ENCODE measurements at places on chromosomes 6 and 20. TPM values are rescaled to one million over a fixed set of nuclear protein-coding genes. Genes with fewer than 3 reads are reported as not detected.

DNA sequence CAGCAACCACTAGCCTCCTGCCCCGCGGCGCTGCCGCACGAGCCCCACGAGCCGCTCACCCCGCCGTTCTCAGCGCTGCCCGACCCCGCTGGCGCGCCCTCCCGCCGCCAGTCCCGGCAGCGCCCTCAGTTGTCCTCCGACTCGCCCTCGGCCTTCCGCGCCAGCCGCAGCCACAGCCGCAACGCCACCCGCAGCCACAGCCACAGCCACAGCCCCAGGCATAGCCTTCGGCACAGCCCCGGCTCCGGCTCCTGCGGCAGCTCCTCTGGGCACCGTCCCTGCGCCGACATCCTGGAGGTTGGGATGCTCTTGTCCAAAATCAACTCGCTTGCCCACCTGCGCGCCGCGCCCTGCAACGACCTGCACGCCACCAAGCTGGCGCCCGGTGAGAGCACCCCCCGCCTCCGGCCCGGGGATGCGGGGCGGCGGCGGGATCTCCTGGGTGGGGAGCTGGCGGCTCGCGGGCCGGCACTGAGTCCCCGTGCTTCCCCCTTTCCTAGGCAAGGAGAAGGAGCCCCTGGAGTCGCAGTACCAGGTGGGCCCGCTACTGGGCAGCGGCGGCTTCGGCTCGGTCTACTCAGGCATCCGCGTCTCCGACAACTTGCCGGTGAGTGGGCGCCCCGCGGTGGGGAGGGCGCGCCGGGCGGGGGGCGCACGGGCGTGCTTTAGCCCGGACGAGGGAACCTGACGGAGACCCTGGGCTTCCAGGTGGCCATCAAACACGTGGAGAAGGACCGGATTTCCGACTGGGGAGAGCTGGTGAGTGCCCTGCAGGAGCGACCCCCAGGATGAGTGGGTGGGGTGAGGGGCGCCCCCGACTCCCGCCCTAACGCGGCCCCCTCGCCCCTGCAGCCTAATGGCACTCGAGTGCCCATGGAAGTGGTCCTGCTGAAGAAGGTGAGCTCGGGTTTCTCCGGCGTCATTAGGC, 585 bp downstream of the PIM1 start:
- DNase-seq = peak; percentile 51

DNA sequence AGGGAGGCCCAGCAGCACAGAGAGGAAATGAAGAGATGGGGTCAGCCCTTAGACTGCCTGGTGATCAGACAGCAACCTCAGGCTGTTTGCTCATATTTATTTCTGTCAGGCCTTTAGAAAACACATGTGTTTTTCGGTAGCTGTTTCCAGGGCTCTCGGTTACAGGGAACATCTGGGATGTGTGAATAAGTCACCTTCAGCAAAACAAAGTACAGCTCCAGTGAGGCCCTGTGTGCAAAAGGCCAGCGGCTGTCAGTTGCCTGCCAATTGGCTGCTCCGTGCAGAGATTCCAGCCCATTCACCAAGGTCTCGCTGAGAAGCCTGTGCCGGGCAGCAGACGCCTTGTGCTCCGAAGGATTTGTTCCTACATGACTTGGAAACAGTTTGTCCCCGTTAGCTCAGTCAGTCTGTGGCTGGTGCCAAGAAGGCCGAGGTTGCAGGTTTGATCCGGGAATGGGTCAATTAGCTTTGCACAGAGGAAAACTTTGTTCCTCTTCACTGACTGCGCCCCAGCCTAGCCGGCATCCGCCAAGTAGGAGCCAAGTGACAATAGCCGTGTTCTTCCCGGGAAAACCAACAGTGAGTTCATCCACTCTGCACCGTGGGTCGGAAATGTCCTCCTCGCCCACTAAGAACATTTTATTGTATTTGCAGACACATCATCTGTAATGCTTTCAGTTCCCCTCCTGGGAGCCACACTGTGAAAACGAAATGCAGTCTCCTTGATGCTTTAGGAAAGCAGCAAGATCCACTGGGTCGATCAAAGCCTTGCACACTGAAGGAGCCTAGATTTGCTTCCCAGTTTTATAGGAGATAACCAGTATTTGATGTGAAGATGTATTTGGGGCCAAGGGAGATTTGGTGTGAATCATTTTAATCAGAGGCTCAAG, 315.4 kb upstream of the CDYL start:
- peak; percentile 5 for DNase-seq

GRCh38 chr20:48832405-48832730, 4.6 kb upstream of the PREX1 start:
- DNase-seq = no peak

DNA sequence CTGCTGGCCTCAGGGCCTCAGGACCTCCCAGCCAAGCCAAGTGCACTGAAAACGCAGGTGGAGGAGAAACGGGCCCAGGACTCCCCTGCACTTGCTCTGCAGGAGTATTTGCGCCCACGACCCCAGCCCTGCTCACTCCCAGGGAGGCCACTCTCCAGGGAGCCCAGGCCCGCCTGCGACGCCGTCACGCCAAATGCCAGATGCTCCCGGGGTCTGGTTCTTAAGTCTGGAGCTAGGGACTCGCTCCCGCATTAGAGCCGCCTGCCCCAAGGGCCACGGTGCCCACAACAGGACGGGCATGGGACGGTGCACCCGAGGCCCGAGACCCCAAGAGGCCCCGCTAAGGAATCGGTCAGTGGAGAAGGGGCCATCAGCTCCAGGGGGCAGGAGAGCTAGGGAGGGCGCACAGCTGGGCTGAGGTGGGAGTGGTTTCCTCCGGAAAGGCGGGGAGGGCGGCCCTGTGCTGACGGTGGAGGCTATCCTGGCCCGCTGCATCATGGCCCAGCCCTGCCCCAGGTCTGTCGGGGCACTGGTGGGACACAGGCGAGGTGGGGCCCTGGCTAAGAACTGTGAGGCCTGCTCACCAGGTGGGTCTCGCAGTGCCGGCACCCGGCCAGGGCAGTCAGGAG, 44.1 kb upstream of the CHRNA4 start:
- DNase-seq = no peak

- no peak for DNase-seq
These were observed 120.8 kb upstream of the SSTR4 start for GRCh38 chr20:22914291-22914690.

DNA sequence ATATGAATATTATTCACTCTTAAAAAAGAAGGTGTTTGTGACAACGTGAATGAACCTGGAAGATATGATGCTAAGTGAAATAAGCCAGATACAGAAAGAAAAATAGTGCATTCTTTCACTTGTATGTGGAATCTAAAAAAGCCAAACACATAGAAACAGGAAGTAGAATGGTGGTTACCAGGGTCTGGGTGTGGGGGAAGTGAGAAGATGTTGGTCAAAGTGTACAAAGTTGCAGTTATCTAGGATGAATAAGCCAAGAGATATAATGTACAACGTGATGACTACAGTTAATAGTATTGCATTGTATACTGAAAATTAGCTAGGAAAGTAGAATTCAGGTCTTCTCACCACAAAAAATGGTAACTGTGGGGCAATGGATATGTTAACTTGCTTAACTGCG, 151.1 kb upstream of the HCRTR2 start:
- no peak for DNase-seq

- no peak for DNase-seq
These were observed 210.4 kb upstream of the PHACTR1 start for GRCh38 chr6:12506159-12506558.

DNA sequence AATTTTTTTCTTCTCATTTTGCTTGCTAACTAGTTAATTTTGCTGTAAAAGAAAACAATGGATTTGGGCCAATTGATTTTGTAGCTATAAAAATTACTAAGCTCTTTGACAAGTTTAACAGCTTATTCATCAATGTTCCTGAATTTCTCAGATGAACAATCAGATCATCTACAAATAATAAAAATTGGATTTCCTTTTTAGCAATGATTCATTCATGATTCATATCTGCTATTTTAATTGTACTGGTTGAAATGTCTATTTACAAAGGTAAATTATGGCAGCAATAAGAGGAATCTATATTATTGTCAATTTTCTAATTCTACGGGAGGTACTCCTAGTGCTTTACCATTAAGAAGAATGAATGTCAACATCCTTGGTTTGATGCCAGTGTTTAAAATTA, 178.8 kb upstream of the BTBD3 start:
- no peak for DNase-seq

ERVFRD-1 gene
- total RNA-seq = 0.04 TPM

Measured in K562 (cell line).